COLO829 (cell line): ENCODE measurements at places on chromosomes 16 and 17.

DNA sequence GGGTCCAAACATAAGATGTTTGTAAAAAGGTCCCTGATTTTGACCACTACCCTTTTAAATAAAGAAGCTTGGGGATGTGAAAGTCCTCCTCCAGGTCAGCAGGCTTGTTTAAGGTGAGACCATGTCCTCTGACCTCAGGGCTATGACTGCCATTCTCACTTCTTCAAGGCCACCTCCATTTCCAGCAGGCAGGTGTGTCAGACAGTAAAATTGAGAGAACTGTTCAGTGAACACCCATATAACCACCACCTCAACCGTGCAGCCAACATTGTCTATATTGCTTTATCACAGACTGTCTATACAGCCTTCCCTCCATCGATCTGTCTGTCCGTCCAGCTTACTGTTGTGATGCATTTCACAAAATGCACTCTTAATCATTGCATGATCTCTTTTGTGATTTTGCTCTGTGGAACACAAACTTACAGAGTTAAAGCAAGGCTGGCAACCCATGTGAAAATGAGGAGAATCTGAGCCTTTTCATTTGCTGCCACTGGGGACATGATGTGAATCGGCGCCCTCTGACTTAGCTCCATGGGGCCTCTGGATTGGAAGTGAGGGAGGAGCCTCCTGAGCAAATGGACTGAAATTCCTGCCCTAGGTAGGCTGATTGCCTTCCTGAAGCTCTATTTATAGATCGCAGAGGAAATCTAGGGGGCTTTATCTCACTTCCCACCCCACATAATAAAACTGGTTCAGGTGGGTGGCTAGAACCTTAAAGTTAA, 53.8 kb downstream of the ZNRF1 start:
- no peak for DNase-seq

DNA sequence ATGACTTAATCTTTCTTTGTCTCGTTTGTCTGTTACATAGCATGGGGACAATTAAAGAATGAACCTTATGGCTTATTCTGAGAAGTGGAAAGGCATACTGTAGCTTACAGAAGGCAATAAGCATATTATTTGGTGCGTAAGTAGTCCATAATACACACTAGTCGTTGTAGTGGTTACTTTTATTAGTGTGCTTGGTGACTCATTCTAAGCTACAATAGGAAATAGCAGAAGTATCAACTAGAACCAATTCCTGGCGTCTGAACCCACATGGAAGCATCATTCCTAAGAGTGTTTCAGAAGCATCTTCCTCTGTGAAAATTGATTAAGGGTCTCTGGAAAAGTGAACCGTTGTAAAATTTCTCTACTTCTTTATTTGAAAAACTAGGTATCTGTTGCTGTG, 777.8 kb upstream of the EEF2KMT start:
- DNase-seq = no peak

- DNase-seq = no peak
These were observed 155.0 kb upstream of the CACNG5 start for GRCh38 chr17:66679631-66680517.

GRCh38 chr17:45021607-45022287, 29.7 kb downstream of the DCAKD start:
- DNase-seq = peak; percentile 69

- no peak for DNase-seq
These were observed 1.4 kb downstream of the PHF23 start for GRCh38 chr17:7237761-7238419.

DNA sequence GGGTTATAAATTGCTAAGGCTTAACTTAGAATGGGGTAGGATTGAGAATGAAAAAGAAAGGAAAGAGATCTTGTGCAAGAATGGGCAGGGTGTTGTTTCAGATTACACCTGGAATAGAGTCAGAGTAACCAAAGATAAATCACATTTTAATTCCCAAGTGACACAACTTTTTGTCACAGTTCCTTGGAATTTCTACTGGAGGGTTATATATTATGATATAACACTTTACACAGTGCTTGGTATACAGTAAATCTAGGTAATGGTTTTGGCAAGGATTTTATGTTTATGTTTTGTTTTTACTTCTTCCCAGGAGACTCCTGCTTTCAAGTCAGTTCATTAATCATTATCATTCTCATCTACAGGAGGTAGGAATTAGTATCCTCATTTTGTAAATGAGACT, 115.7 kb upstream of the KCNJ16 start:
- no peak for DNase-seq

- peak; percentile 13 for DNase-seq
These were observed 26.5 kb downstream of the STAT3 start for GRCh38 chr17:42361781-42362186.

DNA sequence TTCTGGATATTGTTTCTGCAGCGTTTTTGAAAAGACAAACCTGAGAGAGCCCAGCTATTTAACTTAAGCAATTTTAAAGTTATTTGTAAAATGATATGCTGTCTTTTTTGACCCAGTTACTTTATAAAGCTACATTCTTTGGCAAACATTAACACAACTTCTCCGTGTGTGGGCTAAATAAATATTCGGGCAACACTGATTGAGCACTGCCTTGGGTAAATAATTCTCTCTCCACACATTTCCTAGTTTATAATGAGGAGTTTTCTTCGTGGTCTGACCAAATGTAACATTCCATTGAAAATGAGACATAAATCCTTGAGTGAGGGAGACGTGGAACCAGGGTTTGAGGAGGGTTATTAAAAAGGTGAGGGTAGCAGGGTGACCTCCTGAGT, 142.8 kb downstream of the WWOX start:
- no peak for DNase-seq

GRCh38 chr17:46772475-46773220, 45.8 kb downstream of the WNT3 start:
- no peak for DNase-seq

- DNase-seq = no peak
These were observed 23.0 kb downstream of the NSMCE1 start for GRCh38 chr16:27245276-27246172.

DNA sequence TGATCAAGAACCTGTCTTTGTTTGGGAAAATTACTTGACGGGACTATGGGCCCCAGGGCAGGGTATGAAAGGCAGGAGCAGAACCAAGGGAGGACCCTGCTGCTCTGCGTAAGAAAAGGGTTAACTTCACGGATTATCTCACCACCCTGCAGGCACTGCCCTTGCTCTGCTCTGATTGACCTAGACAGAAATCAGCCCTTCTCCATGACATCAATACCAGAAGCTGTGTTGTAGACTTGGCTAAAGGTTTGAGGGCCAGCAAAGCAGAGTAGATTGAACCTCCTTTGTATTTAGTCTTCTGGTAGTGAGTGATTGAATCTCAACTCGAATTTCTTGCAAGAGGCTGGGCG, 52.9 kb upstream of the ETV4 start:
- DNase-seq = no peak

DNA sequence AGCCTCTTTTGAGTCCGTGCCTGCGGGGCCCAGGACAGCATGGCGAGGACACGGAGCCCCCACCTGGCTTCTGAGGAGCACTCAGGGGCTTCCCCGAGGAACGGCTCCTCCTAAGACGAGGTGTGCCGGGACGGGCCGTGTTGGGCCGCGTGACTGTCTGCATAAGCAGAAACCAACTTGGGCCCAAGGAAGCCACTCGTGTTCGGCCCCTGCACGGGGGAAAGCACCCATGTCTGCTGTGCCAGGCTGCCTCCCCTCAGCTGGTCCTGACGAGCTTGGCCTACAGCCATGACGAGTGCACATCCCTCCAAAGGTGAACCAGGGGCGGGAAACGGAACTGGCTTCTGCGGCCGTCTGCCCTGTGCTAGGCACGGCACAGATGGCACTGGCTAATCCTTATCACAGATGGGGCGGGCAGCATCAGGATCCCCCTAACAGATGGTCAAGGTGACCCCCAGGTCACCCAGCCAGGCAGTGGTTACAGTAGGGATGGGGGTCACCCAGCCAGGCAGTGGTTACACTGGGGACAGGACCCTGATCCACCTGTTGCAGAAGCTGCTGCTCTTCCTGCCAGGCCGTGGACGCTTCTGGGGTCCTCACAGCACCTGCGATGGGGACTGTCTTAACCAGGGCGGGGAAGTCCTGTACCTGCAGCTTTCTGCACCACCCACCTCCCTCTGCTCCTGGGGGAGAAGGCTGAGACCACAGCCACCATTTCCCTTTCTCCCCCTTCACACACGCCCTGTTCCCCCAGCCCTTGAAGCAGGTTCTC, 25.6 kb downstream of the MRM3 start:
- DNase-seq = no peak

GRCh38 chr17:41367426-41368075, 2.1 kb downstream of the KRT33B start:
- no peak for DNase-seq

DNA sequence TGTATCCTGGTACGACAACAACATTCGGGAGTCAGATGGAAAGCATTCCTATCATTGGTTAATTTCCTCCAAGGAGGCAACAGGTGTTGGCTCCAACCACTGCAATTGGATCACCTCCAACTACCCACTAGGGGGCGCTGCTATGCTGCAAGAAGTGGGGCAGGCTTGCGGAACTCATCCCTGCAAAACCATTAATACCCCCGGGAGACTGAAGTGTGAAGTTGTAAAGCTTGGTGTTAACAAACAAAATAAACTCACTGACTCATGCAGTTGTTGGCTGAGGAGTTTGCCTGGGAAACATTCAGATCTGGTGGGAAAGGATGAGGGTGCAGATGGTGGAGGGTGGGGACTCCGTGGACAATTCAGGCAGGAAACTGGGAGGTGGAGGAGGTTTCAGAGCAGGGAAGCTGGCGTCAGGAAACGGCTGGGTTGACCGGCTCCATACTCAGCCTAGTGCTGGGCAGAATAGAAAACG, 84.9 kb downstream of the HS3ST2 start:
- peak; percentile 51 for DNase-seq
